Amniotic stem cell (primary cell): ENCODE measurements at places on chromosomes 13 and 19.

DNA sequence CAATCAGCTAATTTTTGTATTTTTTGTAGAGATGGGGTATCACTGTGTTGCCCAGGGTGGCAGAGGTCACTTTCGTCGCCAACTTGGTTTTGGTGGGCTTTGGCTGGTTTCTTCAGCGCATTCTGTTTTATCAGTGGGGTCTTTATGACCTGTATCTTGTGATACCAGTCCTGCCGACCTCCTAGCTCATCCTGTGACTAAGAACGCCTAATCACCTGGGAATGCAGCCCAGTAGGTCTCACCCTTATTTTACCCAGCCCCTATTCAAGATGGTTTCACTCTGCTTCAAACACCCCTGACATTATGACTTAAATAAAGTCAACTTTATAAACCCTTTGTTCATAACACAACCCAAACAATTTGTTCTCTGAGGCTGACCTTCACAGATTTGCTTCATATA, 3.0 kb upstream of the ZNF878 start:
- DNase-seq, result no peak

DNA sequence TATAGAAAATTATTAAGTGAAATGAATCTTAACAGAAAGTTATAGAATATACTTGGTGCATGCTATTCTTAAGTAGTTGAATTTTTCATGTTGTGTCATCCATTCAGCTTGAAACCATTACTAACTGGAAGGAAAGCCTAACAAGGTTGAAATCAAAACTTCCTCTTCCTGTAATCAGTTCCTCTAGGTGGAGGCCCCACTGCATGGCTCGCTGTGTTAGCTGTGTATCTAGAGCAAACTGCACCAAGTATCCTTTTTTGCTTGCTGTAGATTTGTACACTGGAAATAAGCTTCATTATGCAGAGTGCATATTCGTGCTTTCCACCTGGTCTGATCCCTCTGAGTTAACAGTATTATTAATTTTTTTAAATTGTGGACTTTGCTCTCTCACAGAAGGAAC, 1146.1 kb downstream of the EFNB2 start:
- no peak for DNase-seq

DNA sequence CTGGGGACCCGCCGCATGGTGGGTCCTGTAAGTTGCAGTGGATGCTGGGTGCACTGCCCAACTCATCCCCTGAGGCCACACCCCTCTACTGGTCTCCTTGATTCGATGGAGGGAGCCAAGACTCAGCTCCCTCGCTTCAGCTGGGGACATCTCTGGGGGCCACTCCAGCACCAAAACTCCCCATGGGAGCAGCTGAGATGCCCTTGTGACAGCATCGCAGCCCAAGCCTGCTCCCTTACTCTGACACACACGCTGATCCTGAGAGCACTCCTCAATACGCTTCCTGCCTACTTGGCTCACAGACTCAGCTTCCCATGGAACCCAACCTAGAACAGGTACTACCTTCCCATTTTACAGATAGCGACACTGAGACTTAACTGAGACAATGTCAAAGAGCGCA, 56.2 kb downstream of the PEPD start:
- DNase-seq, result no peak

- no peak for DNase-seq
Measured at GRCh38 chr13:27118428-27119054, 53.1 kb downstream of the USP12 start.

DNA sequence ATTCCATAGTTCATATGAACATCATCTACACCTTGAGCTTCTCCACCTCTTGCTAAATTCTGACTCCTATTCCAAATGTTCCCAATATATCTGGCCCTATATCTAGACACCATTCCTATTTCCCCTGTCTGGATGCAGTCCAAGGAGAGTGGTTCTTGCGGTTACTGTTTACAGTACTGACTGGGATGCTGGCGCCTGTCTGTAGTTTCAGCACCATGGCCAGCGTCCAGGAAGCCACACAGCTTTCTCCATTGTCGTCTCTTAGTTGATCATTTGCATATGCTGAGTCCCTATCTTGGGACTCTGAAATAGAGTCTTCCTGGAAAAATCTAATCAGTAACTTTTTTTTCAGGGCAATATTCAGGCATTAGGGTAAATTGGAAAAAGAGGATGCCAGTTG, 14.9 kb downstream of the LAIR2 start:
- DNase-seq, result no peak

GRCh38 chr19:17378271-17378670, 1.1 kb upstream of the PLVAP start:
- no peak for DNase-seq
